Umbilical cord (tissue), 2 donors: ENCODE measurements at places on chromosomes 1 and 21. TPM values are rescaled to one million over a fixed set of nuclear protein-coding genes. Genes with fewer than 3 reads are reported as not detected.

The SDHC gene
- 35.9 TPM for total RNA-seq

The ELF3 gene
- total RNA-seq: 4.3 TPM

The SPATA17 gene
- 20.9 TPM for total RNA-seq

The SH2D2A gene
- 0.48 TPM for total RNA-seq

The PRELP gene
- 7.0 TPM for total RNA-seq

The FALEC gene
- not detected for total RNA-seq

The ASCL5 gene
- not detected for total RNA-seq

The NFIA gene
- total RNA-seq: 23.6 TPM

The LRRC53 gene
- total RNA-seq: 10.4 TPM

The FMO3 gene
- total RNA-seq: 6.3 TPM

The SPRR2G gene
- total RNA-seq: 11.3 TPM

The S100A8 gene
- total RNA-seq: 16.6 TPM

The TMEM82 gene
- not detected for total RNA-seq

The HHAT gene
- total RNA-seq: 6.3 TPM

The FAM72B gene
- 3.6 TPM for total RNA-seq

The AK4 gene
- 30.3 TPM for total RNA-seq

The CLDN19 gene
- not detected for total RNA-seq

The SPATA45 gene
- not detected for total RNA-seq

The KMO gene
- 4.6 TPM for total RNA-seq

The PTPN14 gene
- total RNA-seq: 42.4 TPM

The IL20 gene
- 2.2 TPM for total RNA-seq

The DCDC2B gene
- 0.72 TPM for total RNA-seq

The PER3 gene
- 4.3 TPM for total RNA-seq

The RIPPLY3 gene
- not detected for total RNA-seq

The HP1BP3 gene
- total RNA-seq: 393 TPM

The IL12RB2 gene
- total RNA-seq: 9.4 TPM

The KANK4 gene
- total RNA-seq: 16.1 TPM

The RPE65 gene
- total RNA-seq: 10.1 TPM

The MCOLN3 gene
- 2.6 TPM for total RNA-seq

The LYPD8 gene
- total RNA-seq: not detected

The COX20 gene
- total RNA-seq: 41.9 TPM

The NFYC gene
- 38.0 TPM for total RNA-seq

The PLA2G2D gene
- total RNA-seq: not detected

The SIM2 gene
- total RNA-seq: 0.96 TPM

The LENEP gene
- not detected for total RNA-seq

The ETV3L gene
- total RNA-seq: not detected

The FCRL4 gene
- 5.8 TPM for total RNA-seq

The ACOT7 gene
- total RNA-seq: 7.5 TPM

The SPRR2F gene
- not detected for total RNA-seq
